Activated T-cell treated with anti-CD3 and anti-CD28 coated beads for 1 hour (primary cell): ENCODE measurements at places on chromosomes 12 and 14.

GRCh38 chr12:121475279-121475678 is 75.4 kb downstream of the RNF34 start:
- DNase-seq: no peak

DNA sequence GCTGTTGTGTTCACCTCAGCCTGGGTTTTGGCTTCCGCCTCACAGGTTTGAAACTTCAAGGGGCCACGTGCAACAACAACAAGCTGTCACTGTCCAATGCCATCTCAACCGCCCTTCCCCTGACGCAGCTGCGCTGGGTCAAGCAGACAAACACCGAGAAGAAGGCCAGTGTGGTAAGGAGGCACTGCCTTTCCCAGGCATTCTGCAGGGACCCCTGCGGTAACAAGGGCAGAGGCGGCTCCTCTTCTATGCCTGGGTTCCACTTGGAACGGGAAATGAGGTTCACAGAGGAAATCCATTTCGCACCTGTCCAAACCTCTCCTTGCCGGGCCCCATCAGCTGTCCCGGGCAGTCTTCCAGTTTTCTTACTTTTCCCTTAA is 36.8 kb downstream of the HSP90AA1 start:
- no peak for DNase-seq

- DNase-seq: no peak
Measured at GRCh38 chr14:76940021-76940760, 88.3 kb downstream of the IRF2BPL start.

DNA sequence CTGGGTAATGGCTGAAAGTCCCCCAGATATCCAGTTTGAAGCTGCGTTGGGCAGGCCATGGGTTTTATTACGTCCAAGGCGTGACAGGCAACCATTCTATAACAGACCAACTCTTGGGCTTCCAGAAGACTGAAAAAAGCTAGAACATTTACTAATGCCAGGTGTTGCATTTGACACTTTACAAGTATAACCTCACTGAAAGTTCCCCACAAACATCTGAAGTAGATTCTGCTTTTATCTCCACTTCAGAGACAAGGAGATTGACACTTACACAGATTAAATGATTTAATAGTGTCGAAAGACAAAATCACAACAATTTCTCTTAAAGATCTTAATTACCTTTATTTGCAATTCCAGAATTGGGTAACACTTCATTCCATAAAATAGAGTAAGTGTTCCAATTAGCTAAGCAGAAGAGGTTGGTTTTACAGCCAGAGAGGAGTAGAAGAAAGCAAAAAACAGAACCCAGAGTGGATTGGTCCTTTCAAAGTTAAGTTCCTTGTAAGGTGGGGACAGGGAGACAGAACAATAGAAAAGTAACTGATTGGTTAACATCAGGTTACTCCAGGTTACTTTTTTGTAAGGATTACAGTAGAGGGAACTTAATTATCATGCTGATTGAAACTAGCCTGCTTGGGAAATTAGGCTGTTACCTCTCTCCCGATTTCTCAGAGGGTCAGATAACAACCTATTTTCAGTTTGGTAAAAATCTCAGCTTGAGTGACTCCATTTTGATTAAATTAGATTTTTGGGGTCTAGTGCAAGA is 11.3 kb downstream of the SOCS2 start:
- no peak for DNase-seq

DNA sequence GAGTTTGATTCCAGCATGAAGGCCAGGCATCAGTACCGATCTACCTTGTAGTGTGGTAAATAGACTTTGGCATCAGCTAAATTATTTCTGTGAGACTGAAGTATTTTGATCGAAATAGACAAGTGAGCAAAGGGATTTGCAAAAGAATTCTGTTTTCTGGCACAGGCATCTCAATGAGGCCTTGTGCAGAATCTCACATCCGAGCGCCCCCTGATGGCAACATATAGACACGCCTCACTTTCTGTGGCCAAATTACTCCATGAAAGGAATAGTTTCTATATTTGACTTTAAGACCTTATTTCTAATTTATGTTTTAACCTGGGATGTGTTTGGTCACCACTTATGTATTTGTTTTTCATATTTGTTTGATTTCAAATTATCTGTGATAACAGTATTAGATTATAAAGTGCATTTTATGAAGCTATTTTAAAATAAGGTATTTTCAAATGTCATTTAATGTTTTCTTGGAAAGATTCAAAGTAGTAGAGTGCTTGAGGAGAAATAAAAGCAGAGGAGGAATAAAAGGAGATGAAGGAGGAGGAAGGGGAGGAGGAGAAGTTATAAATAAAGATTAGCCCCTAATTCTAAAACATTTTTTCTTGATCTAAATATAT is 731.9 kb downstream of the NRXN3 start:
- no peak for DNase-seq

GRCh38 chr12:116542345-116542956 is 16.7 kb upstream of the MAP1LC3B2 start:
- no peak for DNase-seq

DNA sequence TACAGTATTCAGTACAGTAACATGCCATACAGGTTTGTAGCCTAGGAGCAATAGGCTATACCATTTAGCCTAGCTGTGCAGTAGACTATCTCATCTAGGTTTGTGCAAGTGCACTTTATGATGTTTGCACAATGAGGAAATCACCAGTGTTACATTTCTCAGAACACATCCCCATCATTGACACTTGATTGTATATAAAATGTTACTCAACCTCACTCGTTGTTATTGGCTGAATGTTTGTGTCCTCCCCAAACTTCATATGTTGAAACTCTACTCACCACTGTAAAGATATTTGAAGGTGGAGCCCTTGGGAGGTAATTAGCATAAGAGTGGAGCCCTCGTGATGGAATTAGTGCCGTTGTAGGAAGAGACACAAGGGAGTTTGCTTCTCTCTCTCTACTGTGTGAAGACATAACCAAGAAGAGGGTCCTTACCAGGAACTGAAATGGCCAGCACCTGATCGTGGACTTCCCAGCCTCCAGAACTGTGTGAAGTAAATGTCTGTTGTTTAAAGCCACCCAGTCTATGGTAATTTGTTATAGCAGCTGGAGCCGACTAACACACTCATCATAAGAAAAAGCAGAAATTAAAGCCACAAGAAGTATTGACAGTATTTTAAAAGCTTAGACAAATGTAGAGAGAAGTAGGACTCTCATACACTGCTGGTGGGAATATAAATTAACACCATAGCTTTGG is 3.2 kb upstream of the MED13L start:
- no peak for DNase-seq

DNA sequence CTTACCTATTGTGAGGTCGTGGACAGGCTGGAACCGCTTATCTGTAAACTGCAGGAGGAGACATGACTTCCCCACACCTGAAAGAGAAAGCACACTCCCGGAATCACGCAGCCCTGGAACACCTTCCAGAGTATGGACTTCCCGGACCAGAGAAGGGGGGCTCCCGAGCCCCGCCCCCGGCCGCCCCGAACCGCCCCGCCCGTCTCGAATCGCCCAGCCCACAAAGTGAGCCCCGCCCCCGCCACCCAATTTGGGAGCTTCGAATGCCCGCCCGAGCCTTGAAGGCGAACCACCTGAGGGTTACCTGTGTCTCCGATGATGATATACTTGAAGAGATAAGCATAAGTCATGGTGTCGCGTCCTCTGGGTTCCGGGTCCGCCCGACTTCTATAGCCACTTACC is 235 bp downstream of the RAB2B start:
- peak; percentile 82 for DNase-seq

DNA sequence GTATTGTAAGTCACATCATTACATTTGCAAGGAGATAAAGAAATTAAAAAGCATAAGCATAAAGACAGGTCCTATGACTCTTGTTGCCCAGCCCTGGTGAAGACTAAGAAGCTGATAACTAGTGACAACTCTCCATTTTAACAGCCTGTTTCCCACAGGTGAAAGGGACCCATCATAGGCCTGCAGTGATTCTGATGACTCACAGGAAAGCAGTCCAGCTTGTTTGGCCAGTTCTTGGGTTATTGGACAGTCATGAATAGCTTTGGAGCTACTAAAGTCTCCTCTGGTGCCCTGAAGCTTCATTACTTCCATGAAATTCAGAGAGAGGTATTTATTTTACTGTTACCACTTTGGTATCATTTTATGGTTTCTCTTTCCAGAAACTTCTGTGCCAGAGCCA is 55.5 kb upstream of the DYRK2 start:
- DNase-seq: no peak

DNA sequence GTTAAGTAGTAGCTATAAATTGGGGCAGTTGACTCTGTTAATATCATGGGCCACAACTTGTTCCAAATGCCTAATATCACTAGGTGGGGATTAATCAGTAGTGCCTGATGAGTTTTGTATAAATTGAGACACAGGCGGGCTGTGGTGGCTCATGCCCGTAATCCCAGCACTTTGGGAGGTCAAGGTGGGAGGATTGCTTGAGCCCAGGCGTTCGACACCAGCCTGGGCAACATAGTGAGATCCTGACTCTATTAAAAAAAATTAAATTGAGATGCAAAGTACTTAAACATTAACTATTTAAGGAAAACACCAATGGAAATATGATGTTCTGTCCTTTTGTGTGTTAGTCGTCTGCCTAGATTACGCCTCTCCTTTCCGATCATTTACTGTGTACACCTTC is 9.0 kb downstream of the PAPOLA start:
- DNase-seq: no peak

DNA sequence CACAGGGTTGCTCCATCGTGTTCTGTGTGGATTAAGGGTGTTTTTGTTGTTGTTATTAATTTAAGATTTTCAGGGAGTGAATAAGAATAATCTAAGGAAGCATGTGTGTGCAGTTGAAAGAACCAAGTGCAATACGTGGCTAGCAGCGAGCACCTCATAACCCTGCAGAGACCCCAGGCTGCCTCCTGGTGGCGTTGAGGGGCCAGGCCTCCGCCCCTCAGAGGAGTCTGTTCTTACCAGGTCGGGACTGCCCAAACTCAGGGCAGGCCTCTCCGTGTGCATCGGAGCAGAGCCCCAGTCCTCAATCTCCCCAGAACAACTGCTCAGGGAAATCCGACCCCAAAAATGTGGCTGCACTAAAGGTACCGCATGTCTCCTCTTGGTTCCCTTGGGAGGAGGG is 36.8 kb downstream of the IL31 start:
- DNase-seq: no peak

- DNase-seq: no peak
Measured at GRCh38 chr12:34398706-34399630, 376.7 kb downstream of the ALG10 start.

DNA sequence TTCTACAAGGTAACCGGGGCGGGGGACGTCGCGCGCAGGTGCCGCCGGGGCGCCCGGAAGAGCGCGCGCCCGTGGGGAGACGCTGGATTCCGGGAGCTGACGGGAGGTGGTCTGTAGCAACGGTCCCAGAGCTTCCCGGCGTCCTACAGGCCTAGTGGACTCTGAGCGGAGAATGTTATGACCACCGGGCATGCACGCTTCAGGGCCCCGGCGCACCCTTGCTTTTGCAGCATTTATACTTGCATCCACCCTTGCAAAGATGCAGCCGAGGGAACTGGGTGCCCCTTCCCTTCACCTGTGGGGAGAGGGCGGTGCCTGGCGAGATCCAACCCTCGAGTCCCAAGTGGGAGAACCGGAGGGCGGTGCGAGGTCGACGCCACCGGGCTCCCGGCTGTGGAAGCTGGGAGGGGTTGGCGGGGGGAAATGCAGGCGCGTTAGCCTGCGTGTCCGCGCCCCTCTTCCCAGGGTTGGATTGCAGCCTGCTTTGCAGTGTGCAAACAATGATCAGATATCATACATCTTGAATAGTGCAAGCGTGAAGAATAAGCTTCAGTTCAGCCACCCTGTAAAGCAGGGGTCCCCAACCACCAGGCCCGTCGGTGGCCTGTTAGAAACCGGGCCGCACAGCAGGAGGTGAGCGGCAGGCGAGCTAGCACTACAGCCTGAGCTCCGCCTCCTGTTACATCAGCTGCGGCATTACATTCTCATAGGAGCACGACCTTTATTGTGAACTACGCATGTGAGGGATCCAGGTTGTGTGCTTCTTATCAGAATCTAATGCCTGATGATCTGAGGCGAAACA is 576 bp downstream of the ERP29 start:
- peak; percentile 37 for DNase-seq

DNA sequence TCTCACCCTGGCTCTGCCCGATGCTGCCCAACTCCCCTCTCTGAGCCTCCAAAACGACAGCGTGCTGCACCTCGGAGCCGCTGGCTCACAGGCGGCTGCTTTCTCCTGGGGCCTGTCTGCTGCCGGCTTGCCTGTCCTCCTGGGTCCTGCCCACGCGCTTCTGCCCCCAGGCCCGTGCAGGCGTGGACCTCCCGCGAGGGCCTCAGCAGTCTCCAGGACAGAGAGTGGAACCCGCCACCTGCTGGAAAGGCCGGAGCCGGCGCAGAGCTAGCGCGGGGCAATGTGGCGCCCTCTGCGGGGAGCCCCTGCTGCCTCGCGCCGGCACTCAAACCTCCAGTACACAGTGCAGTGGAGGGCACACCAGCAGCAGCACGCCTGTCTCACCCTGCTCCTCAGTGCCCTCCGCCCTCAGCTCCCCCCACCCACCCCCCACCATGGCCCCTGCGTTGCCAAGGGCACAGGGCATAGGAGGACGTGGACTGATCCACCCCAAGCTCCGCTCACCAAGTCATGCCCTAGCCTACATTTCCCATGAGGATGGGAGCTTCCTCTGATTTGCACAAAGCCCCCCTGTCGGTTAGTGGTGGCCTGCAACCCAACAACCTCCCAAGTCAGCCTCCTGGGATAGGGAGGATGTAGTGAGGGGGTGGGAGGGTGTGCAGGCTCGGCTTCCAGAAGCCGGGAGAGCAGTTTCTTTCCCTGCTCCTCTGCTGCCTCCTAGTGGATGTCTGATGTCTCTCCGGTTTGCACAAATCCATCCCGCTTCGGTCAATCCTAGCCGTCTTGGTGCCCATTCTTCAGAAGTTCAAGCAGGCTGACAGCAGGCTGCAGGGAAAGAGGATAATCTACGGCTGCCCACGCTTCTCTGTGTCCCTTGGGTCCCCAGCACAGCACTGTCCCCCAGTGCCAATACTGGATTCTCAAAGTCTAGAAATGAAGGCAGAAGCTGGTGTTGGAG is 25.2 kb downstream of the KRT8 start:
- DNase-seq: peak; percentile 60
